ENCODE measurements at places on chromosomes 4 and X.
A peak's percentile ranks its signal among the peaks of the same experiment; 100 is the strongest.

DNA sequence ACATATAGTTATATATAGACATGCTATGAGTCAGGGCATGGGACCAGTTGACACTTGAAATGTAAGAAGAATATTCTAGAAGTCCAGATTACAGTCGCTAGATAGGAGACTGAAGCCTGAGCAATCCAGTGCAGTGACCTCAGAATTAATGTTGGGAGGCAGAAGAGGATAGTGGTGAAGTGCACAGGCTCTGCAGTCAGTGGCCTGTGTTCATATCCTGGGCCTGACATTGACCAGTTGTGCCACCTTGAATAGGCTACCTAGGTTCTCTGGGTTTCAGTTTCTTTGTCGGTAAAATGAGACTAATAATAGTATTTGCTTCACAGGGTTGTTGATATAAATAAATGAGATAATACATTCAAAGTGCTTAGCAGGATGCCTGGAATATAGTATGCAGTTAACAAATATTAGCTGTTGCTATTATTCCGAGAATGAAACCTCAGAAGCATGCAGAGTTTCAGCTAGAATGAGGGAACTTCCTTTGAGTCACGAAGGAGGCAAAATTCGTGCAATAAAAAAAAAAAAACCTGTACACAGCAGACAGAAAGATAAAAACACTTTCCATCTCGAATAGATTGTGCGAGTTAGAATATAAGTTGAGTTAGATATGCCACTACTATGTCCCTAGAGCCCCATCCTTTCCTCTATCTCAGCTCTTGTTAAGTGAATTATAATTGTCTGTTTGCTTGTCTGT lies 4.0 kb upstream of the SH2D1A start:
- DNase-seq, result no peak

DNA sequence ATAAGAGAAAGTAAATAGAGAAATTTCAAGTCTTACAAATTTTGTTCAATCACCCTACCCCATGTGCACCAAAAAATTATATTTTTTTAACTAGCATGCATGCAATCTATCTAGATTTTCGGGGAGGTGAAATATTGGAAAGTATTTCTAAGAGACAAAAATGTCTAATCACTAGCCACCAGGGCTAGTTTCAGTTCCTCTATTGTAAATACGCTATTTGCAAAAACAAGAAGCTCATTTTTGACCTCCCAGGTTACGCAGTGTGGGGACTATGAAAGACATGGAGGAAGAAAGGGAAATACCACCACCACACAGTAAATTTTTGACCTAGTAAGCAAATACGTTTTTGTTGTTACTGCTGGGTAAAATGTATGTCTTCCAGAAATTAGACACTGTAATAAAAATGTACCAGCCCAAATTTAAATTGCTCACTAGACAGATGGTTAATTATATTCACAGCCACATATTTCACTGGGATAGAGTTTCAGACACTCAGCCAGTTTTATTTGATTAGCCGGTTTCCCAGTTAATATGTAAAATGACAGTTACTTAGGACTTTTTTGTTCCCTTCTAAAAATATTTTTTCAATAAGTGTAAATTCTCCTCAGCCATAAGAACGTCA lies 2.2 kb downstream of the NEXMIF start:
- no peak for DNase-seq

GRCh38 chr4:154822775-154823174 lies 41.7 kb downstream of the RBM46 start:
- DNase-seq, result no peak

DNA sequence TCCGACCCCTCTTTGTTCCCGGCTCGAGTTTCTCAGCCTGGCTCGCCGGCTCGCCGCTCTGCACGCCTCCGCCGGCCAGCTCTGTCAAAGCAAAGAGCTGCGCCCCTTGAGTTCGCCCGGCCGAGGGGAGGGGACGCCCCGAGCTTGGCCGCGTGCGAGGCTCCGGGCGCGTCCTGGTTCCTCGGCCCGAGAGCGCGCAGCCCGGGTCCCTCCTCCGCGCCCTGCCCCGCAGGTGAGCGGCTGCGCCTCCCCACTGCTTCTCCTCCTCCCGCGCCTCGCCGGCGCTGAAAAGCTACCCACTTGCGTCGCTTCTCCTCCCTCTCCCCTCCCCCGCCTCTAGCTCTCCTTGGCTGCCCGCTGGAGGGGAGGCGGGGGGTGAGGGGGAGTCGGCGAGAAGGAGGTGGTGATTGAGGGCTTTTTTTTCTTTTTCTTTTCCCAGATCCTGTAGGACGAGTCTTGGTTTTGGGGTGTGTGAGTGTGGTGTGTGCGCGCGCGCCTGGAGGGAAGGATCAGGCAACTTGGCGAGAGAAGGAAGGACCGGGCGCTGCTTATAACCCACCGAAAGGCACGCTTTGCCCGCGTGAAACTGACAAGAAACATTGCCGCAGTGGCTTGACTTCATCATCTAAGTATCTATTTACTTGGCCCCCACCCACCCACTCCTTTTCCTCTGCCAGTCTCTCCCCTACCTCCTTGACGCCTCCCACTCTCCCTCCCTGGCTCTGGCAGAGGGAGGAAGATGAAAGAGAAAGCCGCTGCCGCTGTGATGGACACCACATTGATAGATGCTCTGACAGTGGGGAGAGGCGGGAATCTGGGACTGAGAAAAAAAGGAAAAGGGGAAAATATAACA lies at the start of gene LEF1:
Gene LEF1, minus strand, starts transcription at position 262 of the 853 bp plus-strand sequence. CDS start 1,165 bp downstream, outside the sequence.
- peak; percentile 25 for DNase-seq

DNA sequence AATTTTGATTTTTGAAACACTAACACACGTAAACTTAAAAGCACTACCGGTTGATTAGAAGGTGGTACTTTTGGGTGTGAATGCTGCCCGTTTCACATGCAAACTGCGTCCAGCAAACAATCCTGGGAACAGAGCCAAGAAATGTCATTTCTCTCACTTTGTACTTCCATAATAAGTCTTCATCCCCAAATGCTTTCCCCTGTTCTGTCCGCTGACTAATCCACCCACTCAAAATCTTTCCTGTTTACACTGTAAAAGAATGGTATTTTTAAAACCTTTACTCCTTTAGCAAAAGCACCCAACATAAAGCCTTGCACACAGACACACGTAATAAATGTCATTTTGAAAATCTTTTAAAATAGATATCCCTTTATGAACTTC lies 39.1 kb upstream of the PDLIM5 start:
- DNase-seq, result no peak

DNA sequence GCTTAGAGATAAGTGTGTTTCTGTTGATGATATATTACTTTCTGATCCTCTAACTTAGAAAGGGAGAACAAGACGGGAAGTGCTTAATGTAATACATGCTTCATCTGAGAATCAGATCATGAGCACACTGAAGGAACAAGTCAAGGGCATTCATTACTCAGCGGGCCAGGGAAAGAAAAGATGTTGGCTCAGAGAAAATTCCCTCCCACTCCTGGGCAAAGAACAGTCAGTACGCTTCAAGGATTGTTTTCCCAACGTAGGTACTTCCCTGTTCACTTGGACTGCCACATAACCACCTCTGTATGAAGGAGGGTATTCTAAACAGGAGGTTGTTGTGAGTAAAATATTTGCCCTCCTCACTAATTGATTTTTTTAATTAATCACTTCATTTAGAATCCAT lies 374.5 kb upstream of the FMR1 start:
- no peak for DNase-seq

- no peak for DNase-seq
Observed at GRCh38 chr4:182294451-182294850, 51.2 kb downstream of the TENM3 start.

Measured in CMK (cell line).